Stimulated activated CD4-positive, alpha-beta T cell treated with anti-CD3 and anti-CD28 coated beads, Interleukin-1b, Interleukin-23, amount 100 ng/mL, for 24 hours (primary cell): ENCODE measurements at places on chromosomes 1 and 21.

DNA sequence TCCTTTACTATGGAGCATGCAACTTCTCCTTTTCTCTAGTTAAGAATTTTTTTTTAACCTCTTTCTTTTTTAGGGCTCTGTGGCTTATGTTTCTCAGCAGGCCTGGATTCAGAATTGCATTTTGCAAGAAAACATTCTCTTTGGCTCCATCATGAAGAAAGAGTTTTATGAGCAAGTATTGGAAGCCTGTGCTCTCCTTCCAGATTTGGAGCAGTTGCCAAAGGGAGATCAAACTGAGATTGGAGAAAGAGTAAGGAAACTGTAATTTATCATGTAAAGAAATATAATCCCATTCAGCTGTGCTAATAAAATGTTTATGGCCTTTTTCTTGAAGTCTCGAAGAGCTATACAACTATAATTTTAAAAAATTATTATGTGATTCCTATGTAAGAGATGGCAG is 70.1 kb downstream of the HSPA13 start:
- no peak for DNase-seq

GRCh38 chr1:85049735-85050166 is 1.5 kb upstream of the MCOLN3 start:
- DNase-seq, result no peak

- no peak for DNase-seq
These were observed 548 bp upstream of the MFSD2A start for GRCh38 chr1:39954324-39954869.

DNA sequence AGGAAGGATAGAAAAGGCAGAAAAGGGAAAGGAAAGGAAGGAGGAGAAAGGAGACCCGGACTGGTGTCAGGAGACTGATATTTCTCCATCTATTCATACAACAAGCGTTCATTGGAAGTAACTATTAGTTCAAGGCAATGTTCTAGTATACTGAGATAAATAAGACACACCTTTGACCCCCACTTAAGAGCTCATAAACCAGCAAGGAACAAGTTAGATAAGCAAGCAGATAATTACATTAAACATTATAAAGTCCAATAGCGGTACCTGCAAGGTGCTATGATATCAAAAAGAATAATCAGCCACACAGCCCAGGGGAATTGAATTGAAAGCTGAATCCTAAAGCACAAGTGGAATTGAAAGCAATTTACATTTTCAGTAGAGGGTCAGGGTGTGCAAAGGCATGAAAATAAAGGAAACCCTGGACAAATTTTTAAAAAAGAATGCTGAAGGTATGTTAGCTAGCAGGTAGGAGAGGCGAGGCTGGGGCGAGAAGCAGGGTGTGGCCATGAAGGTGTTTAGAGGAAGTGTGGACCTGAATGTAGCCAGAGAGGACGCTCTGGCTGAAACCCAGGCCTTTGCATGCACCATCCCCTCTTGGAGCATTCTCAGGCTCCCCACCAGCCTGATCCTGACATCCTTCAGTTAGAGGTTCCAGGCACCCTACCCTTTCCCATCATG is 200.0 kb downstream of the SETD4 start:
- no peak for DNase-seq

DNA sequence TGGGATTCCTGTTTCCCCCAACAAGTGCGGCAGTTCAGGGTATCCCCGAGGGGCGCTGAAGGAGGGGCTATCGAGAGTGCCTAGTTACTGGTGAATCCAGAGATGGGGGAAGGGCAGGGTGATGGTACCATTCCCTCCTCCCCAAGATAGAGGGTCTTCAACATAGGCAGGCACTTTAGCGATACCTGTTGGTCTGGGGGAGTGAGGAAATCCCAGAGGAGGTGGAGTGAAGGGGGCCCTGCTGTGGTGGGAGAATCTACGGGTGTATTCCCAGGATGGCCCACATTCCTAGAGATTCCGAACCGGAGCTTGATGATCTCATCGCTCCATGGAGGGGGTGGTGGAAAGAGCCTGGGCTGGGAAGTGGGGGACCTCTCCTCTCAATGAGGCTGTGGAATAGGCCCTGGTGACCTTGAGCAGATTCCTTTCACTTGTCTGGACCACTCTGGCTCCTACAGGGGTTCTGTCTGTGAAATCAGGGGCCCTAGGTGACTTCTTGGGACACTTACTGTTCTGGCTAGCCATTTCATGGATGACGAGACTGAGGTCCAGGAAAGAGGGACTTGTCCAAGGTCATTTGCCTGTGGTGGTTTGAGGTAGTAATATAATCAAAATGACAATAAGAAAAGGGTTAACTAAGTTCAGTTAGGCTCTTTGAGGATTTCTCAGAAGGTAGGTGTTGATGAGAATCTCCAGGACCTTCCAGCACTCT is 52.7 kb upstream of the SYNC start:
- no peak for DNase-seq

DNA sequence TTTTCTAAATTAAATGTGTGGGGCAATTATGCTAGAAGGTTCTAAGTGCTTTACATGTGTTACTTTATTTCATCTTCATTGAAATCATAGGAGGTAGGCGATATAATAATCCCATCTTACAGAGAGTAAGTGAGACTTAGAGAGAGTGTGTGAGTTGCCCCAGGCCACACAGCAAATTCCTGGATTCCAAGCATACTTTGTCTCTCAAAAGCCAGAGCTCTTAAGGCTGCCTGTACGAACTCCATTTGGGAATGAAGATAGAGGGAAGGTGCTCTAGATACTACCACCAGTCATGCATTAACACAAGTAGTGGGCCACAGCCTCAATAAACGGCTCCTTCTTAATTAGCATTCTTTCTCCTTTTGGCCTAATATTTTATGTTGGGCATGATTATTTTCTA is 170.1 kb downstream of the SIPA1L2 start:
- DNase-seq, result no peak

DNA sequence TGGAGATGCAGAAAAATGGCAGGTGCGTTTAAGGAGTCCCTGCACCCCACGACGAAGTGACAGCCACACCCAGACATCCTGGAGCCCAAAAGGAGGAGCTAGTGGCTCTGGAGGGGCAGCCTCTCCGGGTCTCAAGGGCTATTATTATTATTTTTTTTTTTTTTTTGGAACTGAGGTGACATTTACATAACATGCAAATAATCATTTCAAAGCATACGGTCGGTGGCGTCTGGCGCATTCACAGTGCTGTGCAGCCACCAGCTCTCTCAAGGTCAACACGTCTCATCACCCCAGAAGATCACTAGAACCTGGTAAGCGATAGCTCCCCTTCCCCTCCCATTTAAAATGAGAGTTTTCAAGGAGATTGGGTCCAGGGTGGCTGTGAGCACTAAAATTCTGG is 67.5 kb upstream of the PDE9A start:
- no peak for DNase-seq

DNA sequence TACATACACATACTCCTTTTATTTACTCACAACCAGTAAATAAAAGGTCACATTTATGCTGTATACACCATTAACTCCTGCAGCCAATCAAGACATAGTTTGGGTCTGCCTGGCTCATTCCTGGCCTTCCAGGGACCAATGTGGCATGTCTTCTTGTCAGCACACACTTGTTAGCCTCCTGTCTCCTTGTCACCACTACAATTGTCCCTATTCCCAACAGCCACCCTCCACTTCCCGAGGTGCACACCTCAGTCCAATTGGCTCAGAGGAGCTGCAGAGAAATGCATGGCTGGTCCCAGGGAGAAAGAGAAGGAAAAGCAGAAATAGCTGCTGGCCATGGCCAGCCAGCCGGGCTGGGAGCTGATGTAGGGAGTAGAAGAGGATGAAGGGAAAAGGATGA is 116.9 kb downstream of the PLXNA2 start:
- no peak for DNase-seq

DNA sequence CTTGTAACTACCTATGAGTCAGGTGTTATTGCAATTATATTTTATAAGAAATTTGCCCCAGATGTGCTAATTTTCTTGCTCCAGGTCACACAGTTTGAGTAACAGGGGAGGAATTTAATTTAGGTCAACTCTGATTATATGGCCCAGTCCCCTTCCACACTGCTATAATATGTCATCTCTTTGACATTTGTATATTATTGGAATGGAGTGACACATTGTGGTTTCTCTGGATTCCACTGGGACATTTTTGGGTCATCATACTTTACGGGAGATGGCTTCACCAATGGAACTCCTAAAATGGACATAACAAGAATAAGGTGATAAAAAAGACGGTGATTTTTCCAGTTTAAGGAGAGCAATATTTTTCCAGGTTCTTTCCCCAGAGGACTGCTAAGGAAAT is 191.2 kb downstream of the DISC1 start:
- DNase-seq, result no peak

DNA sequence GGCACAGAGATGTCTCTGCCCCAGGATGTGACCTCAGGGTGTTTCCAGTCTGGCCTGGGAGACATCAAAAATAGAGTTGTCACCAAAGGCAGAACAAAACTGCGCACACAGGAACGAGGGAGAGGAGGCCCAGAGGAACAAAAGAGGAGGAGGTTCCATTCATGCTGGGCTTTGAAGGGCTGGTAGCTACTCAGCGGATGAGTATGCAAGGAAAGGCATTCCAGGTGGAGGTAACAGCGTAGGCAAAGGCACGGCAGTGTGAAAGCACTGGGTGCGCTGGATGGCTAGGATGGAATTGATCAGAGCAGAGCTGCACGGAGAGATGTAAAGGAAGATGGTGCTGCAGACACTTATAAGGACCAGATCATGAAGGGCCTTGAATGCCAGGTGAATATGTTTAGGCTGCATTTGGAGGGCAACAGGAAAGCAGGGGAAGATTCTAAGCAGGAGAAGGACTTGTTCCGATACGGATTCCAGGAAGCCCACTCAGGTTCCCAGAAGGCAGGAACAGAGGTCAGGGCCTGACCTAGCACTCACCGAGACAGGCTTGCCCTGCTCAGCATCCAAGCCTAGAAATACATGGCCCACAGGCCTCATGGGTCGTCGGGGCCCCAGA is 6.3 kb downstream of the COL16A1 start:
- DNase-seq, result no peak

DNA sequence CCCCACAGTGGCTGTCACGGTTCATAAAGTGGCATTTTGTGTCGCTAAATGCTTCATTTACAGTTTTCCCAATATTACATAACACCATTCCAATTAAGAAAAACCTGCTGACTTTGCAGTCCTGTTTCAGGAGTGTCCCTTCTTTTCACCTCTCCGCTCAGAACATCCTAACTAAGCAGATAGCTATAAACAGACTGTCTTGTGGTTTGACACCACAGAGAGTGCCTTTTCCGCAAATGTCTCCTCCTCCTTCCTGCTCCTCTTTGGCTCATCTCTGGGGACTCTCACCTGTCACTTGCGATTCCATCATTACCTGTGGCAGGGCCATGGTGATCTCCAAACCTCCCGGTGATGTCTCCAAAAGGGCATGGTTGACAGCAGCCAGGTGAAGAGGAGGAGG is 119.0 kb downstream of the CNIH3 start:
- DNase-seq, result no peak

DNA sequence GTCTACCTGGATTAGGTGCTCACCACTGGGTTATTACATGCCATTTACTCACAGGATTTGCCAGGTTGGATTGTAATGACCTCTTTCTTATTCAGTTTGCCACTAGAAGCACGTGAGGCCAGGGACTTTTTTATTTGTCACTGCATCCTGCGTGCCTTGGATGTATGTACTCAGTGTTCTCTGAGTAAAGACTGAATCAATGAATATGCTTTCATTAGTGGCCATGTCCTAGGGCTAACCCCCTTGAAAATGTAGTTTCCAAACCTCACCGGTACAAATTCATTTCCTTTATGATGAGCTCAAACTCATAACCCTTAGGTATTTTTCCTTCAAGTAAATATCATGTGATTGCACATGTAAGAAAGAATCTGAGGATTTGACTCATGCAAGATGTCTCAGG is 1.3 kb upstream of the ZP4 start:
- no peak for DNase-seq

GRCh38 chr1:204304067-204304466 is 55.7 kb downstream of the PLEKHA6 start:
- DNase-seq, result no peak

GRCh38 chr1:51648180-51649109 is 31.6 kb downstream of the OSBPL9 start:
- no peak for DNase-seq

- no peak for DNase-seq
These were observed 30.3 kb downstream of the PRDM2 start for GRCh38 chr1:13730291-13730690.

GRCh38 chr1:224329842-224330753 is at the start of gene NVL:
TSS of gene NVL (minus strand) at chr1:224330172. CDS start at chr1:224330127, 45 bp downstream.
- peak; percentile 58 for DNase-seq

DNA sequence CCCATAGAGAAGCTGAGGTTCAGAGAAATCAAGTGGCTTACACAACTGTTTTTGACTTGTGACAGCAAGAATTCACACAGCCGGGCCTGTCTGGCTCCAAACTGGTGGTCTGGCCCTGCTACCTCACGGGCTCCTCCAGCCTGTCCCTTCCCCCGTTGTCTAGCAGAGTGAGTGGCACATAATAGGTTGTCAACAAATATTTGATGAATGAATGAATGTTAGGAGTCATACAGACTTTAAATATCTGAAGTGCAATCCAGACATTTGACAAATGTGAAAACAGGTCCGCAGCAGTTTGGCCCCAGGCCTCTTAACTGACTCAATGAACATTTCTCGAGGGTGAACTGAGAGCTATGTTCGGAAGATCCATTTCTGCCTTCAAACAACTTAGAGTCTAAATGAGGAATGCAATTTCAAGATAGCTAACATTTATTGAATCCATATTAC is 1.1 kb upstream of the RHOC start:
- DNase-seq, result no peak

DNA sequence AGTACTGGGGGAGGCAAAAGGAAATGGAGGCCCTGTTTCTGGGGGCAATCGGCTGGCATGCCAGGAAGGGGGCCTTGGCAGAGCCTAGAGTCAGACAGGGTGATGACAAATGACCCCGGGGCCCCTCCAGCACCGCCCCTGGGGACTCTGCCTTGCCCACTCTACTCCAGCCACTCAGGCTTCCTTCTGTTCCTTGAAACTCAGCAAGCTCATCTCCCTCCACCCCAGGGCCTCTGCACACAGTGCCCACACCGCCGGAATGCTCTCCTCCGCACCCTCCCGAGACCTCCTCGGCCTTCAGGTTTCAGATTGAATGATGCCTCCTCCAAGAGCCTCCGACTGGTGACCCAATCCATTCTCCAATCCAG is 122.5 kb upstream of the ZBTB40 start:
- DNase-seq, result no peak

DNA sequence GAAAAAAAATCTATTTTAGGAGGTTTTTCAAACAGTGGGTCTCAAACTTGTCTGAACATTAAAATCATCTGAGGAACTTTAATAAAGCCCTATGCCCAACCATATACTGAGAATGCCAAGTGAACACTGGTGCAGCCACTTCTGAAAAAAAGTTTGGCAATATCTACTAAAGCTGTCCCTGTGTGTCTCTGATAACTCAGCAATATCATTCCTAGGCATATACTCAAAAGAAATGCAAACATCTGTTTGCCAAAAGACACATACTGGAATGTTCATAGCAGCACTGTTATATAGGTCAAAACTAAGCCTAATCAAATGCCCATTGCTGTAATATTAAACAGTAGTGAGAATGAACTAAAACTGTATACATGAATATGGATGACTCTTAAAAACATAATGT is 74.2 kb upstream of the RGS4 start:
- DNase-seq, result no peak

- DNase-seq, result no peak
These were observed 74.1 kb upstream of the IRF2BP2 start for GRCh38 chr1:234683861-234684632.

- DNase-seq, result no peak
These were observed 167.8 kb downstream of the PIGK start for GRCh38 chr1:77051425-77051824.
